ENCODE measurements at places on chromosomes 4 and X. TPM values are rescaled to one million over a fixed set of nuclear protein-coding genes. Genes with fewer than 3 reads are reported as not detected.
A peak's percentile ranks its signal among the peaks of the same experiment; 100 is the strongest.

GRCh38 chr4:124065422-124065821 is 647.1 kb downstream of the ANKRD50 start:
- DNase-seq = no peak

- no peak for DNase-seq
Observed at GRCh38 chr4:69888336-69888735, 28.4 kb upstream of the SULT1E1 start.

- peak; percentile 26 for DNase-seq
Observed at GRCh38 chr4:7416745-7417432, 17.8 kb downstream of the PSAPL1 start.

GRCh38 chr4:177371461-177371860 is 61.8 kb downstream of the NEIL3 start:
- no peak for DNase-seq

- DNase-seq = no peak
Observed at GRCh38 chrX:15946783-15947580, 92.4 kb upstream of the AP1S2 start.

DNA sequence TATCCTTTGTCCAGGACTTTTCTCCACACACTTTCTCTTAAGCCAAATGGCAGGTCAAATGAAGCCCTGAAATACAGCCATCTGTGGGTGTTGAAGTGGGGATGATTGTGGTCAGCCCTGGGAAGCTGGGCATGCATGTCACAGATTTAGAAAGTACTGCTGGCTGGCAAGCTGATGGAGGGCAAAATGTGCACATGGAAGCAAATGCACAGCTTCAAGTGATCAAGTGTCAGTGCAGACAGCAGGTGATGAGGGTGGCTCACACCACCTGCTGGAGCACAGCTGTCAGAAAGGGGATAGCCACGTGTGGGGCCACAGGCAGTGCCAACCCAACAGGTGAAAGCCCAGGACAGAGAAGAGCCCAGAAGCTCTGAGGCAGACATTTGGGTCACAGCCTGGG is 40.3 kb upstream of the ATXN3L start:
- DNase-seq = no peak

DNA sequence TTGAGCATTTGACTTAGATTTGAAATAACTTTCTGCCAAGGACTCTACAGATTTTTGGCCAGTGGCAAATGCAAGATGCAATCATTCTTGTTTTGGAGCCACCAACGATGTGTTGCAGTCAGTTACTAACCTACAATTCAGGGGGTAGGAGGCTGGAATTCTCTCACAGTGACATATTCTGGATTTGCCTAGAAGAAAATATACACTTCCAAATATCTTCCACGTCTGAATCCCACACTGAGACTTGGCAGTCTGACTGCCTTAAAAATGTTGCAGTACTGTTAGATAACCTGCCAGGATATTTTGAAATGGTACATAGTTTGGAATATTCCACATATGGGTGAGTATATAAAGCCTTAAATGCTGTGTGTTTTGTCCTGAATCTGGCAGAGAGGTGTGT is 27.6 kb upstream of the AGTR2 start:
- DNase-seq = no peak

- no peak for DNase-seq
Observed at GRCh38 chrX:1679238-1679637, 64.4 kb downstream of the ASMT start.

The HERC5 gene
- 18.4 TPM for total RNA-seq

DNA sequence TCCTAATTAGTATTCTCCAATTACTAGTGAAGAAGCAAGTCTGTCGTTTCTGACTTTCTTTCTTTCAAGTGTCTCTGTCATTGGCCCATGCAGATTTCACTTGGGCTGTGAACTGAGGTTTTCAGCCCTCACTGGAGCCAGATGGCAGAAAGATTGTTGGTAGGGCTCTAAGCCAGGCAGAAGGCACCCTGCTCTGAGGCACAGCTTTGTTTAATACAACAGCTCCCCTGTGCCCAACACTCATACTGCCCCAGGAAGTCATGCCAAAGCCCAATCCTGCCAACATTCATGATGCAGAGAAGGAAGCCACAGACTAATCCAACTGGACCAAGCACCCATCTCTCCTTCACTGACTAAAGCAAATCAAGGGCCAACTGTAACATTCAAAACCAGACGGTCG is 117.1 kb upstream of the FRG1 start:
- DNase-seq = no peak

The QRFPR gene
- total RNA-seq = 0.32 TPM

- no peak for DNase-seq
Observed at GRCh38 chr4:32010221-32010620, 1290.1 kb downstream of the PCDH7 start.

- no peak for DNase-seq
Observed at GRCh38 chr4:122771724-122772123, 39.2 kb downstream of the BBS12 start.

DNA sequence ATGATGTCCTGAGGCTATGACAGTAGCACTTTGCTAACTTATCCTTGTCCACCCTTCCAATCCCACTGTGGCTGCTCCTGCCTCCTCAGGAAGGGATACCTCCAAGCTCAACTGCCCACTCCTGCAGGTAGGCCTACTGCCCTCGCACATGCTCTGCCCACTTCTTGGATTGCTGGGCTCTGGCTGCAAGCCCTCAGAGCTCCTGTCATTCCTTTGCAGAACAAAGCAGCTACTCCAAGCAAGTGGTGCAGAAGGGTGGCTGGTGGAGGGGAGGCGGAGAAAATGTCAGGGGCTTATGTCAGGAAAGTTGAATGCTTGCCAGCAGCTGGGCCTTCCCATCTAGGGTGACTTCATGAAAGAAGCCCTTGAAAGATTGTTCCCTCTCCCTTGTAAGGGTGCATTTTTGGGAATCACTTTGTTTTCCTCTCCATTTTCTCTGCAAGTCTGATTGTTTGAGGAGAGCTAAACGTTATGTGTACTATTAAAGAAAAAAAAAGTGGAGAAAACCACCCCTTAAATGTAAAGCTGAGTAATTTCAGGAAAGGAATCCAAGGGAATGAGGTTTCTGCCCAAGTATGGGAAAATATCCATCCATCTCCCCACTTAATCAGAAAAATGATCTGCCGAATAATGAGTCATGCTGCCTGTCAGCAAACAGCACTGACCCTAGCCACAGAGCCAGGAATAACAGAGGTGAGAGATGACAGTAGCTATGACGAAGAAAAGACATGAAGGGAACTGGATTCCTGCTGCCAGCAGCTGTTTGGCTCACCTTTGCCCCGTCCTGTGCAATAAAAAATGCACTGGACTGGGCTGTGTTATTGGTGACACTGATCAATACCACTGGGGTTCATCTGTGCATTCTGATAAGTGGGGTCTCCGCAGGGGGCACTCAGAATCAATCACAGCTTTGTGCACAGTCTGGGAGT is 102.0 kb downstream of the RTL5 start:
- DNase-seq = no peak

The SPARCL1 gene
- total RNA-seq = 369 TPM
